K562 (cell line): ENCODE measurements at places on chromosomes 2 and 18.
A peak's percentile ranks its signal among the peaks of the same experiment; 100 is the strongest.

DNA sequence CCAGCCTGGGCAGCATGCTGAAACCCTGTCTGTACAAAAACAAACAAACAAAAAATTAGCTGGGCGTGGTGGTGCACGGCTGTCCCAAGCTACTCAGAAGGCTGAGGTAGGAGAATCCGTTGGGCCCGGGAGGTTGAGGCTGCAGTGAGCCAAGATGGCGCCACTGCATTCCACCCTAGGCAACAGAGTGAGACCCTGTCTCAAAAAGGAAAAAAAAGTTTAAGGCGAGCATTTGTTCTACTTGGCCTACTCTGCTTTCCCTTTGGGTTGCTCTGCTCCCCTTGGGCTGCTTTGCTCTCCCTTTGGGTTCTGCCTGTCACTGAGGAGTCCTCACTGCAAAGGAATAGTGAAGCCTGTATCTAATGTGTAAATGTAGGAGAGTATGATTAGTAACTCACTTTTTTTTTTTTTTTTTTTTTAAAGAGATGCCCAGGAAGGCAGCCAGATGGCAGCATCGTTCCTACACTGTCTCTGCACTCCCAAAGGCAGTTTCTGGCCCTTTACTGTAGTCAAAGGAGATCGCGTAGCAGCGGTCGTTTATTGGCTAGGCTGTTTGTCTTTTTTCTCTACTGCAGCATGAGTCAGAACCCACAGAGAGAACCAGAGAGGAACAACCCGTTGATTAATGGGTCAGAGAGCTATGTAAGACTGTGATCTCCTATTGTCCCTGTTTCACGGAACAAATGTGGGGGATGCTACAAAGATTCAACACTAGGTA lies 118.3 kb upstream of the CWC22 start:
- peak; percentile 24 for DNase-seq

DNA sequence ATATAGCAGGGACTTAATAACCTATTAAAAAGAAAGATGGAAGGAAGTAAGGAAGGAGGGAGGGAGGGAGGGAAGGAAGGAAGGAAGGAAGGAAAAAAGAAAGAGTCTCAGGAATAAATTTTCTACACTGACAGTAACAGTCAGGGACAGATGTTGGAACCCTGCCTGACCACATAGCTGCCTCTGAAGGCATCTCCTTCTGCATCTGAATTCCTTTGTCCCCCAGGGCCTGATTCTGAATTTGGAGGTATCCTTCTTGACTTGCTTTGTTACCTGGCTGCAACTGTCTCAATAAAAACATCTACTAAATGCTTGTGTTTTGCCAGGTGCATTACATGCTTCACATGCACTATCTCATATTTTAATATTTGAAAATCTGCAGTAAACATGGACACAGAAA lies 17.4 kb upstream of the LRATD1 start:
- DNase-seq: no peak

GRCh38 chr2:102591491-102592045 lies 27.8 kb upstream of the SLC9A2 start:
- DNase-seq: no peak

GRCh38 chr2:55138014-55138881 lies 88.0 kb upstream of the RTN4 start:
- DNase-seq: no peak

DNA sequence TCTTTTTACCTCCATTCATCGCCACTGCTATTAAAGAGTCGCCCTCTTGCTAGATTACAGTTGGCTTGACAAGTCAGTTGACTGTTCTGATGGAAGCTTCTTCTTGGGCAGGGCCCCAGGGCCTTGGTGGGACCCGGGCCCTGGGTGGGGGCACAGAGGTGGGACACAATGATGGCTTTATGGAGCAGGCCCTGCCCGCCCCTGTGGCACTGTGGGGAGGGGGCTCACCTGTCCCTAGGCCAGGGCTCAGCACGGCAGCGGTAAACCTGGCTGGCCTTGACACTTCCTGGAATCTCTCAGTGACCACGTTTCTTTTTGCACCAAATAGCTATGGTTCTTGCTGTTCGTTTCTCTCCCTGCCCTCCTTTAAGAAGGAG lies 4.9 kb upstream of the HS6ST1 start:
- no peak for DNase-seq

- no peak for DNase-seq
Measured at GRCh38 chr2:105600602-105600948, 144.1 kb upstream of the NCK2 start.

DNA sequence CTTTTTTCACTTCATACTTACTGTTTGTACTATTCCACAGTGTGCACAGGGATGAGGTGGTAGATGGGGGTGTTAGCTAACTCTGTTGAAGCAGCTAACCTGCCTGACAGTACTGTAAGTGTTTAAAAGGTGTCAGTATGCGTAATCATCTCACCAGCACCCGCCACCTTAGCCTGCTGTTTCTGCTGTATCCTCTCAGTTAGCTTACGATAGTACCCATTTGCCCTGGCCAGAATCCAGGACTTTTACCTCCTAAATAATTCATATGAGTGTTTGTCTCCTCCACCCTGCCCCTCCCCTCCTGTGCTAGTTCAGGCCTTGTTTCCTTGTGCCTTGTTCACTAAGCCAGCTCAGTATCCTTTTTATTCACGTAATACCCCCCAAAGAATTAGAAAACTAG lies 34.2 kb downstream of the TRAPPC12 start:
- no peak for DNase-seq

GRCh38 chr2:71798266-71799012 lies 345.1 kb downstream of the DYSF start:
- DNase-seq: peak; percentile 71

- DNase-seq: no peak
Measured at GRCh38 chr18:74918276-74918790, 290.6 kb downstream of the PTGR3 start.

- no peak for DNase-seq
Measured at GRCh38 chr2:141186413-141187074, 944.3 kb downstream of the LRP1B start.

GRCh38 chr2:98519156-98519555 lies 74.5 kb downstream of the INPP4A start:
- DNase-seq: no peak

- no peak for DNase-seq
Measured at GRCh38 chr2:180524499-180524898, 455.9 kb upstream of the UBE2E3 start.

- DNase-seq: no peak
Measured at GRCh38 chr2:15178946-15179345, 382.2 kb downstream of the NBAS start.

- DNase-seq: no peak
Measured at GRCh38 chr2:168363347-168364092, 92.6 kb upstream of the CERS6 start.

- no peak for DNase-seq
Measured at GRCh38 chr2:203583701-203584100, 48.6 kb upstream of the RAPH1 start.

DNA sequence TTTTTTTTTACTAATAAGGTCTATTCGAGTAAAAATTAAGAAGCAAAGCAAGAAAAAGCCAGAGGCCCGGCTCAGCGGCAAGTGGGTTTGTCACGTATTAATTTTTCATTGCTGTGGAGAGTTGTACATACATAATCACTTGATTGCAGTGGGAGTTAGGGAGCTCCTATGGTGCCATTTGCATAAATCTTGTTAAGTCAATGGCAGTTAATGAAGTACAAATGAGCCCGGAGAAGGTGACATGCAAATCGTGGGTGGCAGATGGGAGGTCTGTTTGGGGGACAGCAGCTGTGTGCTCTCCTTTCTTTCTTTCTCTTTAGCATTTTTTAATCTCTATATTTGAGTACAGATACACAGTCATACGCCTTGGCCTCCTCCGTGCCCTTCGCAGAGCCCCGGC lies 317.0 kb downstream of the AGAP1 start:
- DNase-seq: no peak

DNA sequence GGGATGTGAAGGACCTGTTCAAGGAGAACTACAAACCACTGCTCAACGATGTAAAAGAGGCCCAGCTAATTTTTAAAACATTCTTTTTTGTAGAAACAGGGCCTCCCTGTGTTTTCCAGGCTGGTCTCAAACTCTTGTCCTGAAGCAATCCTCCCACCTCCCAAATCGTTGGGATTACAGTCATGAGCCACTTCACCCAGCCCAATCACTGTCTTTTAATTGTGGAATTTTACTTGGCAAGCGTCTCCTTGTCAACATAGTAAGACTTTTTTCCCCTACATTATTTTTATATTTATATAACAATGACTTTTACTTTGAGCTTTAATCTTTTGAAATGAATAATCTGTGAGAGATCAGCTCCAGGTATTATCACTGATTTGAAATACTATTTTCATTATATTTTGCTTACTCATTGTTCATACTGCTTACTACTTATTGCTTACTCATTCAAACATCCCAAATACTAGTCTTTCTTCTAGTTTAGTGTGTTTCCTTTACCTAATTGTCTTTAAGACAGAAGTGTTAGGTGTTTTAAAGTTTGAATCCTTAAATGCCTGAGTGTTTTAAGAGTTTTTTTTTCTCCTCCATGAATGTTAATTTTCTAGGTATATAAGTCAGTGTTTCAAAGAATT lies 48.9 kb downstream of the PTPN4 start:
- DNase-seq: peak; percentile 18

DNA sequence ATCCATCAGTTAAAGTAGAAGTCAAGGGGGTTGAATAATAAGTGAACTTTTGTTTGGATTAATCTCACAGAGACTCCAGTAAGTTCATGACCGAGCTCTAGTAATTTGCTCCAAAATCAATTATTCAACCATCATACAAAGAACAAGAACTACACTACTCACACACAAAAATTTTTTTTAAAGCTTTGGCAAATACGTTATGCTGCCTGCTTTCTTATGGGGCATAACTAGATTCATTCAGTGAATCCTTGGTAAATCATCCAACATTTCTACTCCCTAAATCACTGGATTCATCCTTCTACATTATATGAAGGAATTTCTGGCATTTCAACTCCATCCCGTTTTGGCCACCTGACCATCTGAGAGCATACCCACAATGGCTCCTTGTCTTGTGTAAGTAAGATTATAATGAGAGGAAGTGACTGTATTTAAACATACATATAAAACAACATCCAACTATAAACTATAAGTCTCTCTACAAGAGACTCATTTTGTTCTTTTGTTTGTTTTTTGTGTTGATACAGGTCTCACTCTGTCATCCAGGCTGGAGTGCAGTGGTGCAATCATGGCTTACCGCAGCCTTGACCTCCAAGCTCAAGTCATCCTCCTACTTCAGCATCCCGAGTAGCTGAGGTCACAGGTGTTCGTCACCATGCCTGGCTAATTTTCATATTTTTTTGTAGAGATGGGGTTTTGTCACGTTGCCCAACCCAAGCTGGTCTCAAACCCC lies 144.2 kb upstream of the LRRTM4 start:
- no peak for DNase-seq

DNA sequence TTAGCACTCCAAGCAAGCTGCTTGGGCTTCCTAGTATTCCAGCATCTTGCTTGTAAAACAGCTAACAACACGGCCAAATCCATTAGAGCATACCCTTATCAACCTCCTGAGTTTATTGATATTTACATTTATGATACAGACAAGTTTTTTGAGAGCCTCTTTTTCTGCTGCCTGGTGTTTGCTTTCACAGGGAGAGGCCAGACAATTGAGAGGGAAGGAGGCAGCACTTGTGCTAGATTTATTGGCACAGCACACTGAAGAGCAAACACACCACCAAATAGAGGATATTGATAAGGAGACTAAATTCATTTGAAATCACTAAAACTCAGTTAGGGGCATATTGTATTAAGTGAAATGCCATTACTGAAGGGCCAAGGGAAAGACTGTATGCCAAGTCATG lies 1142.3 kb upstream of the FANCL start:
- no peak for DNase-seq

GRCh38 chr2:150526827-150527226 lies 39.4 kb upstream of the RND3 start:
- no peak for DNase-seq

DNA sequence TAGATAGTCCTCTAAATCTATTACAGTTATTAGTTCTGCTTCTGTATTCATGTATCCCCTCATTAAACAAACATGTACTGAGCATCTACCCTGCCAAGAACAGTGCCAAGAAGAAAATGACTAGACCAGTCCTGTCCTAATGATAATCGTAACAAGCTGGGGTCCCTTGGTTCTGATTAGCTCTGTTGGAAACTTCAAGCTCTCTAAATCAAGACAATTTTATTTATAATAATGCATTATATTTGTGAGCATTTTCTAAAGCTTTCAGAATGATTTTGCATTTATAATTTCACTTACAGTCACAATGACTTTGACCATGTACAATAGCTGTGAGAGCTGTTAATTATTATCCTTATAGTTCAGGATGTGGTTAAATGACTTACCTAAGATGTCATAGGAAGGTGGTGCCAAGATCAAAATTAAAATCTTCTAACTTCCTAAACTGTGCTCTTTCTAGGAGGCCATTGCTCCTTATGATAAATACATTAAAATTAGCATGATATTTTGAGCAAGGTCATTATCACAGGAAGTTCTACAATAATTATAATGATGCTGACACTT lies 336.5 kb upstream of the SLC39A10 start:
- no peak for DNase-seq

GRCh38 chr2:12897181-12897580 lies 180.4 kb downstream of the TRIB2 start:
- DNase-seq: no peak

DNA sequence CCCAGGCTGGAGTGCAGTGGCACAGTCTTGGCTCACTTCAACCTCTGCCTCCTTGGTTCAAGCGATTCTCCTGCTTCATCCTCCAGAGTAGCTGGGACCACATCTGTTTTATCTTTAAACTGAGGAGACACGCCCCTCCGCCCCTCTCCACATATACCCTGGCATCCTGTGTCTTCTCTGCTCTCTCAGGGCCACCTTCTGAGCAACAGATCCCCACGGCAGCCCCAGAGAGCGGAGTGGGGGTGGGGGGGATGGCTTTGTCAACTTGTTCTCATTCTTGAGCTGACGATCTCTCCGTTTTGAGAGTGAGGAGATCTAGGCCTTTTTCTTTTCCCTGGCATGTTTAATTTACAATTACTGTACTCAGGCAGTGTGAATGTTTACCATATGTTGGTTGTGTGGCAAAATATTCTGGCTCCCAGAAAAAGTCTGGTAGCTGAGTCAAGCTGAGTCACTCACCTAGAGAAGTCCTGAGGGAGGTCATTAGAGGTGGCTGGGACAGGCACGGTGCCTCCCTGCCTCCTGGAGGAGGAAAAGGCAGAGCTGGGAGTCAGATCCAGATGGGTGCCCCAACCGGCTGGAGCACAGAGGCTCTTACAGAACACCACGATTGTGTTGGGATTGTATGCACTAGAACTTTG lies 19.5 kb upstream of the ID2 start:
- DNase-seq: peak; percentile 31

DNA sequence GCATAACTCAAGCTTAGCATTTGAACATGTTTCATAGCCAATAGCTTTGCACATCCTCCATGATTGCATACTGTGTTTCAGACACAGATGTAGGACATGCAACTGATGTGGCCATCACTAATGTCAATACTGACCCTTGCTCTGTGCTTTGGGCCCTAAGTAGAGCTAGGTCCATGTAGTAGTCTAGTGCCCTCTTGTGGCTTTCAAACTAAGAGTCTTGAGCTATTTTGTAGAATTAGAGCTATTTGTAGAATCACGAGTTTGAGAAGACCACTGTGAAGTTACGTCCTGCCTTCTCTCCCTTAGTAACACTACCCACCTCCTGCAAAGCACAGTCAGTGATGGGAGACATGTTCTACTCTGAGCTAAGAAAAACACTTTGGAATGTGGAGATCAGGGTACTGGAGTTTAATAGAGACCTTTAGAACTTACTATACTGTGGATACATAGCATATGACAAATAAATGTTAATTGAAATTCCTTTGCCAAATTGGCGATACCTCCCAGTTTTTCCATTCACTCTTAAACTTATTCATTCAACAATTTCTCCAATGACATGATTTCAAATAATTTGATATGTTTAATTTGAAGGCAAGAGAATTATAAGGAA lies 306.5 kb upstream of the TNP1 start:
- peak; percentile 21 for DNase-seq
